ENCODE measurements at places on chromosomes 2 and 18.

DNA sequence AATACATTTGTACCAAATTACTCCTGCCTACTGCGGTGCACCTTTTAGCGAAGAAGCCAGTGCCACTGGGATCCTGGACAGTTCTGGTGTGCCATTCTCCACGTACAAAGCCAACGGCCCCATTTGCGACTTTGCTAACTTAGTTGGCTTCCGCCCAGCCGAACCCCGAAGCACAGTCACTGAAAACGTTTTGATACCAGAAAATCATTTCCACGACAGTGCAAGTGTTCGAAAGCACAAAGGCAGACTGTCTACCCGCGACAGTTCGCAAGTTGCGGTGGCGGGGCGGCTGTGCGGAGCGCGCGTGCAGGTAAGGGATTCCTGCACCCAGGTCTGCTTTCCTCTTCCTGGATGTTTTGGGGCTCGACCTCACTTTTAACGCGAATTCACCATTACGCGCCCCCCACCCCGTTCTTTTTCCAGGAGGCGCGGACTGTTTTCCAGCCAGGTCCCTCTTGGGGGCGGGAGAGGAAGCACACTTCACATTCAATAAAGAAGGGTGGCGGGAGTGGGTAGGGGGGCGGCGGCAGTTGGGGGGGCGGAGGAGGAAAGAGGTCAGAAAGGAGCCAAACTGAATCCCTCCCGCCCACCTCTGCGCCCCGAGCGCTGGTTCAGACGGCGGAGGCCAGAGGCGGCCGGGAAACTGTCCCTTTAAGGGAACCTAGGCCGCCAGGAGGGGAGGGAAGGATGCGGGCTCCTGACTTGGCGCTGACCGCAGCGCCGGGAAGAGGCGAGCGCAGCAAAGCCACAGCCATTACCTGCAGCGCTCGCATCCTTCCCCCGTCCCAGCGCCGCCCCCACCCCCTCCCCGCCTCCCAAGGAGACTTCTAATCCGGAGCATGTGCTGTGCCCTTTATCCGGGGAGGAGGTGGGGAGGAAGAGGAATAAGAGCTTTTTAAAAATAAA is 107.4 kb upstream of the KCTD1 start:
- no peak for ATAC-seq

DNA sequence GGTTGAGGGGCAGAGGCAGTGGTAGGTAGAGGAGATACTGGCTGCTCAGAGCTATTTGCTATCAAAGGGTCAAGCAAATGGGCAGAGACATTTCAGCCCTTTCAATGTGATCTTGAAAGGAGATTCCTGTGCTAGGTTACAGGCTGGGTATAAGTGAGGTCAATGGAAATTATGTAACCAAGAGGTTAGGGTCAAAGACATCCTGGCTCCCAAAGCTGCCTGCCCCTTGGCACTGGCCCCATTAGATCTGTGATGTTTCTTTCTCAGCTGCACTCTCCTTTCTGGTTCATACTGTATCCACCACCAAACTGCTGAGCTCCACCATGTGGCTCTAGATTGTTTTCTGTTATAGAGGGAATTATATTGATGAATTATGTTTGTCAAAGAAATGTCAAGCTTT is 200.4 kb downstream of the AGPS start:
- ATAC-seq, result no peak

GRCh38 chr18:67285583-67285982 is 230.9 kb downstream of the DSEL start:
- ATAC-seq, result no peak

DNA sequence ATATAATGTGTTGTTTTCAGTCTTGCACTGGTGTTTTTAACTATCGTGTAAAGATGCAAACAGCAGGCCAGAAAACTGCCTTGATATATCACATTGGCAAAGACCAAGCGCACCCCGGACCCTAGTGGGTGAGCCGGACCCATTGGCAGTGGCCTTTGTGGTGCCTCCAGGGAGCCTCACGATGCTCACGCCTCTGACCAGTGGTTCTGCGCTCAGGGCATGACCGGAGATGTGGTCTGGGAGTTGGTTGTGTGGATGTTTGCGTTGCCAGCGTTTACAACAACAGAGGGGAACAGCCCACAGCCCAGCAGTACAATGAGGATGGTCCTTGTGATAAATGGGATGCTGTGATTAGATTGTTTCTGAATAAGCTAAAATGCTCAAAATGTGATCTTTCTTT is 32.6 kb downstream of the NFATC1 start:
- no peak for ATAC-seq

DNA sequence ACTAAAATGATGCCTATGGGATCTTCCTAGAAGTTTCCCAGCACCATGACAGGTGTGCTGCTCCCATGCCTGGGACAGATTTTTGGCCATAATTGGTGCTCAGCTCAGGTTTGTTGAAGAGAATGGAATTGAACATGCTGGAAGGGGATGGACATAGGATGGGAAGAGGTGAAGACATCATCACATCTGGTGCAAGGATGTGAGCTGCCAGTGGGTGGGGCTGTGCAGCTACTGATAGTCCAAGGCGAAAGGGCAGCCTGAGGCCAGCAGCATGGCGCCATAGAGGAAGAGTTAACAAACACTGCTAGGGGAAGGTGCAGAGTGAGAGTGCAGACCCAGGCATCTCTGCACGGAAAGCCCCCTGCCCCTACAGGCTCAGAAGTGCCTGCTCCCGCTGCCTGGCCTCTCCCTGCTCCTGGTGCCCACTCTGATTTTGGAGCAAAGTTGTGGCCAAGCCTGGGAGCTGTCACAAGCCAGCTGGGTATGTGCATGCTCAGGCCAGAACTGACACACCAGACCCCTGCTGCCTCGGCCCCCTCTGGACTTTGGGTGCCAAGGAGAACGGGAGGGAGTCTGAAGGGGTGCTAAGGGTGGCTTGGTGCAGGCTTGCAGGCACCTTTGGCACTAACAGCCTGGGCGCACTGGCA is 178.6 kb downstream of the ZBTB7C start:
- no peak for ATAC-seq

GRCh38 chr2:37585982-37586621 is 85.3 kb downstream of the CDC42EP3 start:
- peak; percentile 80 for ATAC-seq

GRCh38 chr2:132448331-132448730 is 31.7 kb downstream of the GPR39 start:
- ATAC-seq, result no peak

DNA sequence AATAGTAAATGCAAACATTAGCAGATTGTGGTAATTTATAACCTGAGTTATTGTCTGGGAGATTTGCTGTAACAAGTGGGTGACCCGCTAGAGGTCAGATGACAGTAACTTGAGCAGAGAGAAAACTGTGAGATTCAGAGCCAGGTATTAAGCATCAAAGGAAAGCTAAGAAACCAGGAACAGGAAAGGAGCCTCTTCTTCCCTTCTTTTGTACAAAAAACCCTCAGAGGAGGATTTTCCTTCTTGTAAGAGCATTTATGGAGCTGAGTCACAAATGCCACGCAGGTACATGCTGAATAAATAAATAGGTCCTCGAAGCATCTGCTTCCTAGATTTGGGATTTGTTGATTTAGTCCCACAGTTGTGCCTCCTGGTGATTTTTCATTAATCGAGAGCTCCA is 146.5 kb downstream of the SH3BP4 start:
- ATAC-seq, result no peak

- no peak for ATAC-seq
Observed at GRCh38 chr2:188316791-188317423, 25.2 kb downstream of the GULP1 start.

DNA sequence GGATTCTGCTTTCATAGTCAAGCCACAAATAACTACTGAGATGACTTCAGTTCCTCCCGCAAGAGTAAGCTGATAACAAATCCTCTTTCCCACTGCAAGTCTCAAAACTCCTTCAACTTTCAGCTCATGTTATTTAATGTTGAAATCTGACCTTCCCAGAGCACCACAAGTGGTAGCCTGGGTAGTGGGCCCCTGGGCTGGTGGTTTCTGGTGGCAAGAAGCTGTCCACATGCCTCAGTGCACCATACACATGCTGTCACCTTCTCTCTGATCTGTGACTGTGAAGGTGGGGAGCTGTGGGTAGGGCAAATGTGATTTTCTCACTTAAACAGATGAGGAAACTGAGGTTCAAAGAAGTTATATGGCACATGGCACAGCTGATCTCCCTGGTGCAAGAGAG is 246.1 kb upstream of the EPAS1 start:
- ATAC-seq, result no peak

DNA sequence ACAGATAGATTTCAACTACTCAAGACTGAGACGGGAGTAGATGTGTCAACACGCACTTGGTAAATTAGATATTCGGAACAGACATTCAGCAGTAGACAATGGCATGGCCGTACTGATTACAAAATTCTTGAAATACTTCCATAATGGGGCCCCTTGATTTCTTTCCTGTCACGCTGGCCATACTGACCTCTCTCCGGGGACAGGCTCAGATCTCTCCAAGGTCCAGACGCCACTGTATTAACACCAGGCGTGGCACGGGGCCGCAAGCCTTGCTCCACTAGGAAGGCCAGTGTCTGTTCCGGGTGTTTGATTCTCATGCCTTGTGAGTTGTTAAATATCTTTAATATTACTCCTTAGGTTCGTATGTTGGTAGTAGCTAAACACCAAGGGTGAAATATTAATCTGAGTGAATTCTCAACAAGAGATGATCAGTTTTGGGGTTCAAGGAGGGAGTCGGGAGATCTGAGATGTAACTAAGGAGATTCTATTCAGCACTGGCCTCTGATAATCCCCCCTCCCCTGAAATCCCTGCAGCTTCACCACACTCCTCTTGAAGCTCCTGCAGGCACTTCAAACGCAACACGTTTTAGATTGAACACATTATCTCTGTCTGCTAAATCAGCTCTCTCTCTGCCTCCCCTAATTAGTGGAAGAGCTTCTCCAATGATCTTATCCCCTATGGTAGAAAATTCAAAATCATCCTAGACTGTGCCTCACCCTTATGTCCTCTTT is 2.2 kb upstream of the EHD3 start:
- ATAC-seq, result no peak

DNA sequence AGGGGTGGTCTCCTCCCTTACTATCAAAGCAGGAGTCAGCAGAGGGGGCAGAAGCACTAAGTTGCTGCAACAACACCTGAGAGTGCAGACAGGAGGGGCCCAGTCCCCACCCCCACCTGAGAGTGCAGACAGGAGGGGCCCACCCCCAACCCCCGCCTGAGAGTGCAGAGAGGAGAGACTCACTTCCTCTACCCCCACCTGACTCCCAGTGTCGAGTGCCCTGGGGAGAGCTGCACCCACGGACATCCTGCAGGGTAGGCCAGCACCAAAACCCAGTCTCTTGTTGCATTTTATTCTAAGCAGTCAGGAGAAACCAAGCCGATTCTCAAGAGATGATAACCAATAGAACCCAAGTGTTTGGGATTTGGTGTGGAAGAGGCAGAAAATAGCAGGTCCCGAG is 78.4 kb downstream of the NAPG start:
- ATAC-seq, result no peak

- ATAC-seq, result no peak
Observed at GRCh38 chr2:24199968-24200590, 25.2 kb downstream of the FAM228A start.

DNA sequence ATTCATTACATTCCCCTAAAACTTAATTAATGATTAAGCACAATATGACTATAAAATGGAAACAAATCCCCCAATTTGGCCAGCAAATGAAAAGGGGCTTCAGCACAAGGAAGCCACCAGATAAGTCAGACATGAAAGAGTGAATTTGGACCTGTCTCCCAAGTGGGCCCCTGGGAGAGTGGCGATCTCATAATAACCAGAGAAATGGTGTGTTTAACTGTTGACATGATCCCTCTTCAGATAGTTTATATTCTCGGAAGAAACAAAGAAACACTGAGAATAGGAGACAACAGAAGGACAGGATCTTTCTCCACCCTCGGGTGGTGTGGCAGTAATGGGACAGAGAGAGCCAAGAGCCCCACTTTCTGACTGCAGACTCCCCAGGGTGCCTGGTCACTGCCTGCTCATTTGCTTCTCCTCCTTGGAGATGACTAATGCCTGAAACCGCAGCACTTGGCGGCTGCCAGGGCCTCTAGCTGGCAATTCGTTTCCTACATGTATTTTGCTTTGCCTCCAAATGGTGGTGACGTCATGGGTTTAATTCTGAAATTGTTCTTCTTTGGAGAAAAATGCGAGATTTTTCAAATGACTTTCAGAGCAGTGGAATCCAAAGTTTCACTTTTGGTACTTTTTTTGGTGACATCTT is 46.4 kb upstream of the SPP2 start:
- ATAC-seq, result no peak

GRCh38 chr2:37287966-37288365 is 36.7 kb downstream of the PRKD3 start:
- ATAC-seq, result peak; percentile 33

DNA sequence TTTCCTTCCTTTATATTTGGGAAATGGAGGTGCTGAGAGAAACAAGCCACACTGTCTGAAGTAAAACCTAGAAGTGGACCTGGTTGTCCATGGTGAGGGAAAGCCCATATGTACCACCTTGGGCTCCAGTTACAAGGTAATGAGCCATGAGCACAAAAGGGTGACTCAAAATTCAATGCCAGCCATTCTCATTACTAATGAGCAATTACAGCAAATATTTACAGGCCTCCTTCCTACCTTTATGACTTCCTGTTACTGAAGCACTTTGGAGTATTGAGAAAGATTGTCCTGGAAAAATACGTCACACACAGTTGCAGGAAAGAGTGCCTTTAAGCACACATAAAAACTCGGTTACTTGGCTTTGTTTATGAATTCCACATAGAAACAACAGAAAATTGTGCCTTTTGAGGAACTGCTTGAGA is 9.1 kb downstream of the EPAS1 start:
- no peak for ATAC-seq

DNA sequence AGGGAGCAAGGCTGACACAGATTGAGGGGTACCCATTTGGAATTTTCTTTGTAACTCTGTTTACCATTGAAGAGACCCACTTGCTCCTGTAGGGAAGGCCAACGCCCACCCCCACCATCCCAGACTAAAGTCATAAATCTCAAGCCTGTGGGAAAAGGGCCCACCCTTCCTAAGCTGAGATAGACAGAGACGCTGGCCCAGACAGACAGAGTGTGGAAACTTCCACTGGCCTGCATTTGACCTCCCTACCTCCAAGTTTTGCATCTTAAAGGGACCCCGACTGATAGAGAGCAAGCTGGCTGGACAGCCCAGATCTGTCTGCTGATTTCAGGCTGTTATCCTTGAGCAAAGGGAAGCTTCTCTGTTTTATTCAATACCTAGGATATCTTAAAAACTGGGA is 48.2 kb upstream of the SLC14A2 start:
- ATAC-seq, result no peak

DNA sequence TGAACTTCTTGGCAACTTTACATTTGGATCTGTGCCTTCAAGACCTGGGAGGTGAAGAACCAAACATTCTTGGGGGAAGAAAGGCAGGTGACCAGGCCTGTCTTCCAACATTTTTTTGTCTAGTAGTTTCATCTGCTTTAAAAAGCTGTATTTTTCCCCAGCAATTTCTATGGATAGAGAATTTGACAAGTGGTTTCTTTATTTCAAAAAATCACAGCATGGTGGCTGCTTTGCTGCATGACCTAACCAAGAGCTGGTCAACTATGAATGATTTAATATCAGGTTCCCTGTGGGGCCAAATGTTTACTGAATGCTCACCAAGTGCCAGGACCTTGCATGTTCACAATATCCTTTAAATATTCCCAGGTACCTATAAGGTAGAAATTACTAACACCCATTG is 19.1 kb downstream of the LRP2 start:
- no peak for ATAC-seq
